Stimulated activated CD8-positive, alpha-beta memory T cell treated with anti-CD3 and anti-CD28 coated beads, Interleukin-4, amount 100 ng/mL, for 4 hours (primary cell): ENCODE measurements at places on chromosomes 16 and 17.

GRCh38 chr16:49024896-49025295, 256.7 kb downstream of the CBLN1 start:
- DNase-seq: no peak

DNA sequence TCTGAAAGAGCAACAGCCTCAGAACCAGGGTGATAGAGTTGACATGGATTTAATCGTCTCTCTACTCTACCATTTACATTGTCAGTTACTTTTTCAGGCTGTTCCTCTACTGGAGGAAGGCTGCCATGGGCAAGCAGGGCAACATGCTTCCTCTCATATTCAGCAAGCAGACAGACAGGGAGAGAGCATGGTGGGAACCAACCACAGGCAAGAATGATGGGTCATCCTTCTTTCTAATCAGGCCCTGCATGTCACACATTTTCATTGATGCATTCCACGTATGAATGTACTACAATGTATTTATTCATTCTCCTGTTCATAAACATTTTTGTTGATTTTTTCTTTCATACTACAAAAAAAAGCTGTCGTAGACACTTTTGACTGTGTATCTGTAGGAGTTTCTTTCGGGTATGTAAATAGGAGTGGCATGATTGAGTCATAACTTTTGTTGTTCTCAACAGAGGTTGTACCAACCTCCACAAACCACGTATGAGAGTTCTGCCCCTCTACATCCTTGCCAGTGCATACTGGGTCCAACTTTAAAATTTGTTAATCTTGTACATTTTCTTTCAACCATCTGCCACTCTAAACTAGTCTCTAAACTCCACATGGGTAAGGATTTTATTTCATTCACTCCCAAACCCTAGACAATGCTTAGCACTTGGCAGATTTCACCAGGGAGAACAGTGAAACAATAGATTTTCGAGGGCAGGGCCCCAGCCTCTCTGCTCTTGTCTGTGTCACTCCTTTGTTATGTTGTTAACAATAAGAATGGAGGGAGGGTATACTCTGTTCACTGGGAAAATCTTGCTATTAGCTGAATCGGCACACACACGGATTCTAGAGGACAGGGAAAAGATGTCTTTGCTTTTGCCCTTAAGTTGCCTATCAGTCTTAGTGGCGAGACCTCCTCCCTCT, 58.7 kb downstream of the CMC2 start:
- no peak for DNase-seq

GRCh38 chr16:51152691-51153576, 1.9 kb upstream of the SALL1 start:
- no peak for DNase-seq

GRCh38 chr17:83097831-83098230, 18.4 kb downstream of the METRNL start:
- DNase-seq: no peak

DNA sequence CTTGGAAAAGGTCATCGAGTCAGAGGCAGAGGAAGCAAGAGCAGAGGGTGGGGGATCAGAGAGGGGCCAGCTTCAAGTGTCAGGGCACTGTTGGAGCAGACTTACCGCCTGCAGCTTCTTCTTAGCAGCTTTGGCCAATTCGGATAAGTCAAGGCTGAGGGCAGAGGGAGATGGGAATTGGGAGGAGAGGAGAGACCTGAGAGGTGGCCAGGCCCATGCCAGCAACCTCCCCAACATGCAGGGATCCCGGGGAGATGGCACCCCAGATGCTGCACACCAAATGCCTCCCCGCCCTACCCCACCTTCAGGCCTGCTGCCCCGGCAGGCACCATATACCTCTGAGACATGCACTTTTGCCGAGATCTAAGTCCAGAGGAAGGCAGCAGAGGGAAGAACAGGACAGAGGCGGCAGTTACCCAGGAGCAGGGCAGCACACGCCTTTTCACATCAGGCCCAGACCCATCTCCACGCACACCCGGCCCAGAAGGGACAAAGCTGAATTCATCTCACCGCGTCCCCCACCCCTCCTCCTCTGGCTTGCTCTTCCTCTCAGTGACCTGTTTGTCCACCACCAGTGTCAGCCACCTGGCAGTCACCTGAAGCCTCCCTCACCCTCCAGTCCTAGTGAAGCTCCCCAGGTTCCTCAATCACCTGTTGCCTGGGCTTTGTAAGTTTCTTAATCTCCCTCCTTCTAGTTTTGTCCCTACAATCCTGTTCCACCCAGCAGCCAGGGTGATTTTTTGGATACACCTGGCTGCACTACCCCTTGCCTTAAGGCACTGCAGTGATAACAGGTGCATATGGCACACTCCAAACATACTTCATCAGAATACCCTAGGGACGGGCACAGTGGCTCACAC, 10.4 kb downstream of the TP53I13 start:
- no peak for DNase-seq

DNA sequence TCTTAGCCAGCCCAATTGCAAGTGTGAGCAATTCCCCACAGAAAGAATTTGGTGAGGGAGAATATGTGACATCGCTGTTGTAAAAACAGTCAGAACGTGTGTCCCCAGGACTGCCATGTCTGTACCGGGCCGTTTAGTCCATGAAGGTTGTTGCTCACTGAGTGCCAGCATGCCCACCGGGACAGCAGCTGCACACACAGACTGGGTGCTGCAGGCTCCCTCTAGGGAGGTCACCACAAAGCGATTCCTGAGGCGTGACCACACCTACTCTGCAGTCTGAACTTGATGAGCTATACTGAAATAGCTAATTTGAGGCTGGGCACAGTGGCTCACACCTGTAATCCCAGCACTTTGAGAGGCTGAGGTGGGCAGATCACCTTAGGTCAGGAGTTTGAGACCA, 44.1 kb upstream of the ADORA2B start:
- no peak for DNase-seq

DNA sequence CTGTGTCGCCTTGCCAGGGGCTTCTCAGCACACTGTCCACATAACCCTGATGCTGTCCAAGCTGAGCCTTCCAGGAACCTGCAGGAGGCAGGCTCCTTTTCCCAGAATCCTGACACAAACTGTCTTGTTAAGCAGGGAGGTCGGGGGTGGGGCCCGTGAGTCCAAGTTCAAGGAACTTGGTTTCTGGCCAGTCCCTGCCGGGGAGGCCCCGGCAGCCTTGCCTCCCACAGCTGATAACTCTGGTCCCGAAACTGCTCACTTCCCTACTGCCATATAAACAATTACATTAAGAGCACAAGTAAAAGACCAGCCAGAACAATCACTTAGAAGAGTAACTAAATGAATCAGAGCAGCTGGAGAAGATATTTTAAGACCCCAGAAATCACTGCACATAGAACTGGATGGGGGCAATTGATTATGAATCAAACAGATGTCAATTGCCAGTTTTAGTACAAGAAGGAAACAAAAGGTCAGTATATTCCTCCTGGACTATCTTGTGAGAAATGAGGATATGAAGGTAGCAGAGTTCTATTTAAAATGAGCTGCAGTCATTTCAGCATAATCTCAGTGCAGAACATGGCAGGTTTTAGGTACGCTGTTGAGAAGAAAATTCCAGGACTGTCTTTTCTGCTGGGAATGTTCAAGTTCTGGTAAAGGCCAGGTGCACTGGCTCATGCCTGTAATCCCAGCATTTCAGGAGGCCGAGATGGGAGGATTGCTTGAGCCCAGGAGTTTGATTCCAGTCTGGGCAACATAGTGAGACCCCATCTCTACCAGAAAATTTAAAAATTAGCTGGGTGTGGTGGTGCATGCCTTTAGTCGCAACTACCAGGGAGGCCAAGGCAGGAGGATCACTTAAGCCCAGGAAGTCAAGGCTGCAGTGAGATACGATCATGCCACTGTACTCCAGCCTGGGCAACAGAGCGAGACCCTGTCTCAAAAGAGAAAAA, 169.8 kb downstream of the PITPNC1 start:
- no peak for DNase-seq

DNA sequence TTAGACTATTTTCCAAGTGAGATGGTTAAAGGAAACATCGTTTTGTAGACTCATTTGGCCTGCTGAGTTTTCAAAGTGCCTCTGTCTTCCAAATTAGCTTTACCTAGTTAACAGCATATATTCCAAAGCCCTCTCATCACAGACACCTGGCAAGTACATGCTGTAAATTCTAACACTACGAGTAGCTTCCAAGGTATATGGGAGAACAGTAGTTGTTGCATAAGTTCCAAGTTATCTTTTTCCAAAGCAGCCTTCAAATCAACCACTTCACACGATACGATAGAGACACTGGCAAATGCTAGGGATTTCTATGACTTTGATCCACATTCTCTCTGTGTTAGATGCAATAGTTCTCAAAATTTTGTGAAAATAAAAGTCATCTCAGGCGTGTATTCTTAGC, 299.3 kb downstream of the CNTNAP4 start:
- DNase-seq: no peak

GRCh38 chr16:11609474-11610120, 22.9 kb upstream of the LITAF start:
- DNase-seq: no peak

GRCh38 chr16:79451196-79451816, 149.2 kb downstream of the MAF start:
- no peak for DNase-seq

- no peak for DNase-seq
Measured at GRCh38 chr17:10099051-10099571, 99.3 kb downstream of the GAS7 start.

GRCh38 chr16:10113248-10113647, 69.0 kb downstream of the GRIN2A start:
- no peak for DNase-seq
